ENCODE measurements at places on chromosomes 2 and 18.

GRCh38 chr18:3790703-3791102, 340.7 kb downstream of the TGIF1 start:
- peak; percentile 94 for DNase-seq

- no peak for DNase-seq
Observed at GRCh38 chr18:43054815-43055519, 60.5 kb downstream of the RIT2 start.

DNA sequence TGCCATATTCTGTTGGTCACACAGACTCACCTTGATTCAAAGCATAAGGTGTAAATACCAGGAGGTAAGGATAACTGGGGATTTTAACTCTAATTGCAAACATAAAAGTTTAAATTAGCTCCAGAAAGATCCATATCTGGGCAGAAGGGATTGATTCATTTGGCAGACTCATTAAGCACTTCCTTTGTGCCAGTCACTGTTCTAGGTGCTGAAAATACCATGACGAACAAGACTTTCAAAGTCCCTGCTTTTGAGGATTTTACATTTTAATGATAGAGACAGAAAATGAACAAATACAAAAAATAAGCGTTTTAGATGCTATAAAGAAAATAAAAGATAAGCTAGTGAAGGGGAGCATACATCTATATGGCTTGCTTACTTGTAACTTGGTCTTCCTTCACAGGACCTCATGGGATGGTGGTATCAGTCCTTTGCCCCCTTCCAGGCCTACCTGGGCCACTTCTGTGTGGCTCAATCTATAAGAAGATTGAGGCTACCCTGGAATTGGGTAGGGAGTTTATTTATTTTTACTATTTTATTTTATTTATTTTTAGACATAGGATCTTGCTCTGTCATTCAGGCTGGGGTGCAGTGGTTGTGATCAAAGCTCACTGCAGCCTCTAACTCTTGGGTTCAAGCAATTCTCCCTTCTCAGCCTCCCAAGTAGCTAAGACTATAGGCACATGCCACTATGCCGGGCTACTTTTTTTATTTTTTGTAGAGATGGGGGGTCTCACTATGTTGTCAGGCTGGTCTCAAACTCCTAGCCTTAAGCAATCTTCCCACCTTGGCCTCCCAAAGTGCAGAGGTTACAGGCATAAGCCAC, 212.8 kb downstream of the MYCN start:
- DNase-seq = no peak

GRCh38 chr2:150478200-150478974, 9.1 kb downstream of the RND3 start:
- DNase-seq = peak; percentile 56

GRCh38 chr2:205574001-205574400, 108.3 kb upstream of the NRP2 start:
- DNase-seq = peak; percentile 1

DNA sequence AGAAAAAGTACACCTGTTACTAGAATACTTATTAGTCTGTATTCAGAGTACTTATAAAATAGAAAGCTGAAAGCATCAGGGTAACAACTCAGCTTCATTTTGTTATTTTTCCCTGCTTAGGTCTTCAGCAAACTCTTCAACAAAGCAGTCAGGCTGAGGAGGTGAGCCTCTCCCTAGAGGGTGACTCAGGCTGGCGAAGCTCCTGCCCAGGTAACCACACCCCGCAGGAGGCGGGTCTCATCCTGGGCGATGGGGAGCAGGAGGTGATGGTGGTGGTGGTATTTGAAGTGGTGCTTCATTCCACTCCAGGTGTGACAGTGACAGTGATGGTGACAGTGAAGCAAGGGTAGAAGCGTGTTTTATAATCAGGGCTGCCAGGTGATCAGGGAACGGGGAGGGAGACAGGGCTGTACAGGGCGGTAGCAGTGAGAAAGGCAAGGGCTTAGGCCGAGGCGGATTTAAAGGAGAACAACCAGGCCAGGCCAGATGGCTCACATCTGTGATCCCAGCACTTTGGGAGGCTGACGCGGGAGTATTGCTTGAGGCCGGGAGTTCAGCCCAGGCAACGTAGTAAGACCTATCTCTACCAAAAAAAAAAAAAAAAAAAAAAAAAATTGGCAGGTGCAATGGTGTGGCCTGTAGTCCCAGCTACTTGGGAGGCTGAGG, 127.1 kb downstream of the SOCS6 start:
- no peak for DNase-seq

All from astrocyte (in vitro differentiated cells and primary cell).